ENCODE measurements at places on chromosomes 6 and 20.

DNA sequence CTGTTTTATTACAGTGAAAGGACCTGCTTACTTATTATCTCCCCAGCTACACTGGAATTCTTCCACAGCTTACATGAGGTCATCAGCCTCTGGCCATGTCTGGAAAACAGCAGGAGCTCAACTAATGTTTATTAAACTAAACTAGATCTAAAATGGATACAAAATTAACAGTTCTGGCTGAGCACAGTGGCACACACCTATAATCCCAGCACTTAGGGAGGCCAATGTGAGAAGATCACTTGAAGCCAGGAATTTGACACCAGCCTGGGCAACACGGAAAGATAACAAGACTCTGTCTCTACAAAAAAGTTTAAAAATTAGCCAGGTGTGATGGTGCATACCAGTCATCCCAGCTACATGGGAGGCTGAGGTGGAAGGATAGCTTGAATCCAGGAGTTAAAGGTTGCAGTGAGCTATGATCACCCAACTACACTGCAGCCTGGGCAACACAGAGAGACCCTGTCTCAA, 220.8 kb upstream of the MARCKS start:
- DNase-seq, result peak; percentile 53

DNA sequence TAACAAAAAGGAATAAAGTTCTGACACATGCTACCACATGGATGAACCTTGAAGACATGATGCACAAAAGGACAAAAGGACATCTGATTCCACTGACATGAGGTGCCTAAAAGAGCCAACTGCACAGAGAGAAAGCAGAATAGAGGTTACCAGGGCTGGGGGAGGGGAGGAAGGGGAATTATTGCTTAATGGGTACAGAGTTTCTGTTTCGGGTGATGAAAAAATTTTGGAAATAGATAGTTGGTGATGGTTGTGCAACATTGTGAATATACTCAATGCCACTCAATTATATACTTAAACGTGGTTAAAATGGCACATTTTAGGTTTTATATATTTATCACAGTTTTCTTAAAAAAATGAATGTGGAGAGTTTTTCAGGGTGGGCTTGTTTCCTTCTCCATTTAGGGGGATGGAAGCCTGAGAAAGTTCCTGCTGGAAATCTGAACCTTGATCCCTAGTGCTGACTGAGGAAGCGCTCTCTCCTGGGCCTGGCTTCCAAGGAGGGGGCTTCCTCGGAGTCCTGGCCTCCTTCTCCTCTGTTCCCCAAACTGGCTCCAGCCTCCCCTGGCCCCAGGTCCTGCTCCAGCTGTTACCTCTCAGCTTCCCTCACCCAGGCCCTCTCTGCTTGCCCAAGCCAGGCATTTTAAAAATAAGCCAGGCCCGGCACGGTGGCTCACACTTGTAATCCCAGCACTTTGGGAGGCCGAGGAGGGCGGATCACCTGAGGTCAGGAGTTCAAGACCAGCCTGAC, 79.2 kb downstream of the NOL4L start:
- DNase-seq, result no peak

GRCh38 chr6:36266913-36267644, 2.8 kb upstream of the PNPLA1 start:
- no peak for DNase-seq

DNA sequence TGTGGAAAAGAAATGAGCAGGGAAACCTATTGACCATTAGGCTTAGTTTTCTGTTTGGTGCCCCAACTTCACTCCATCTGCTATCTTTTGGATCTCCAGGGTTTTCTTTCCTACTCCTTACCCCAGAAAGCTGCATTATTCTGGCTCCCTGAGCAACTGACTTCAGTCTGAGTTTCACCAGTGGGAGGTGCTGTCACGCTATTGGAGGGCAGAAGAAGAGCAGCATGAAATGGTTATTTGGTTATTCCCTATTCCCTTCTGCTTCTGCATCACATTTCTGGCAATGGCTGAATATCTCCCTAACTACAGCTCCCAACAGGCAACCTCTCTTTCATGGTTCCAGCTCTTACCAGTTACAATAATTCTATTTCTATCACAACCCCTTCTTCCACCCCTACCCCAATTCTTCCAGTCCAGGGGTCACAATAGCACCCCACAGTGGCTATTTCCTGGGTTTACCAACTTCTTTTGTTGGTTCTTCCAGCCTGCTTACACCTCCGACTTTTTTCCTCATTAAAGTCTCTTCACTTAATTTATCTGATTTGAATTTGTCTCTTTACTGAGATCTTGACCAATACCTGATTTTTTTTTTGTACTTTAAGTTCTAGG, 311.5 kb downstream of the PLCB1 start:
- no peak for DNase-seq

DNA sequence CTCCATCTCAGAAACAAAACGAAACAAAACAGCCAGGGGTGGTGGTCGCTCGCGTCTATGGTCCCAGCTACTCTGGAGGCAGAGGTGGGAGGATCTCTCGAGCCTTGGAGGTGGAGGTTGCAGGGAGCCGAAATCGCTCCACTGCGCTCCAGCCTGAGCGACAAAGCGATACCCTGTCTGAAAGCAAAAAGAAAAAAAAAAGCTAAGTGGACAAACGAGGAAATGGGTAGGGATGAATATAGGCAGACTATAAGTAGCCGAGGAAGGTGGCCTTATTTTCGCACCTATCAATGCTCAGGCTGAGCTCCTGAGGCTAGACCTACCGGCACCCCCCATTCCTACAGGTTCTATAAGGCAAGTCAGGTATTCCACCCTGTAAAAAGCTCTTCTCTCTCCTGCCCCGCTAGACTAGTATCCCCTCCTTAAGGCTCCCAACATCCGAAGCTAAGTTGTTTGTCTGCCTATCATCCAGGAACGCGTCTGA, 650 bp upstream of the CASP8AP2 start:
- DNase-seq, result no peak

DNA sequence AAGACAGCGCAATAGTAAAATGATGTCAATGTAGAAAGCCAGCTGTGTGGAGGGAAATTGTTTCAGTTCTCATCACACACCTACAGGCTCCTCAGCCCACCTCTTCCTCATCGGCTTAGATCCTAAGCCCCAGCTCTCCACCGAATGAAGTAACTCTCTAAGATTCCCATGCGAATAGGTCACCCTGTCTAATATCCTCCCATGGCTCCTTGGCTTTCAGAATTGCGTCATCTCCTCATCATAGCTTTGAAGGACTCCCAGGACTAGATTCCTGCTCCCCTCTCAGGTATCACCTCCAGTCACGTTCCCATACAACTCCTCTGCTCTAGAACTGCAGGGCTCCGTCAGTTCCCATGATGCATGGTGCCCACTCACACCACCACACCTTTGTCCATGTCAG, 16.2 kb upstream of the SLC22A16 start:
- DNase-seq, result peak; percentile 58

DNA sequence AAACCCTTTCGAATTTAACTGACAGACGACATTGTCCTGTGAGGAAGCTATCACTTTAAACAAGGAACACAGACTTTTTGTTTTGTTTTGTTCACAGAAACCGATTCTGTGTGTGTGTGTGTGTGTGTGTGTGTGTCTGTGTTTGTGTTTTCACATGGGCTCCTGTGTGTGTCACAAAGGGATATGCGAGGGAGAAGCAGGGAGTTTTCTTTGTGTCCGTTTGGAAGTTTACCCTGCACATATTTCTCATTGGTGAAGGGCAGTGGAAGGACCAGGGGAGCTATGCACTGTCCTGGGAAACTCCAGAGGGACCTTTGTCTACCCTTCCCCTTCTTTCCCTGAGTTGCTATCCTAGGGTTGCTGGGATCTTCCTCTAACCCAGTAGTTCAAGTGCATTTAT, 17.7 kb downstream of the POM121L2 start:
- DNase-seq, result no peak

GRCh38 chr6:166910601-166911000, 45.7 kb downstream of the RNASET2 start:
- DNase-seq, result no peak

- DNase-seq, result no peak
Measured at GRCh38 chr6:168280899-168281245, 38.7 kb downstream of the DACT2 start.

DNA sequence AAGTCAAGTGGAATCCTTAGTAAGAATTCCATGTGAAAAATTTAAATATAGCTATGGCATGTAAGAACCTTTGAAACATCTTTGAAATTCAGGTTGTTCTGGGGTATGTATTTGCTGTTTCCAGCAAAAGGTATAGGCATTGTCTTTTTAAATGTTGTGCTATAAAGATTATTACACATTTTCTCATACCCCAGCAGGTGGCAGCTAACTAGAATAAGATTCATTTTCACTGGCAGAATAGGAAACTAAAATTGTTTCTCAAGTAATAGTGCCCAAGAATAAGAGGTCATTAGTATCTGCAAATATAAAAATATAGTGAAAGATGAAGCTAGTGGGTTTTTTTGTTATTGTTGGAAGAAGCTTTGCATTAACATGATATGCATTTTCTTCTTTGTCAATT, 1.8 kb downstream of the GRIK2 start:
- peak; percentile 11 for DNase-seq

- DNase-seq, result peak; percentile 23
Measured at GRCh38 chr6:23454080-23454976, 671.7 kb upstream of the NRSN1 start.

DNA sequence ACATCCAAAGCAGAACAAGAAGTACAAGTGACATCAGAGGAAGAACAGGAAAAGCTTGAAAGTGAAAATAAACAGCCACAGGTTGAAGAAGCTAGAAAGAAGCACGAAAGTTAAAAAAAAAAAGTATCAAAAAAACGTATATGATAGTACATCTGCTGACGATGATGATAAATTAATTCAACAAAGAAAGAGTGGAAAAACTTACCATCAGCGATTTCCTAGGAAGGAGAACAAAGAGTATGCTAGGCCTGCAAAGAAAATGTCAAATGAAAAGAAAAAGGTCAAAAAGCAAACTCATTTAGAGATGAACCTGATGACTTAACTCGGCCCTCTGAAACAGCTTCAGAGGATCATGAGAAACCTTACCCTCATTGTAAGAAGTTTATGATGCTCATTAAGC, 3.7 kb downstream of the SAYSD1 start:
- no peak for DNase-seq

- DNase-seq, result no peak
Measured at GRCh38 chr6:144064402-144065212, 30.8 kb downstream of the SF3B5 start.

- no peak for DNase-seq
Measured at GRCh38 chr6:13711324-13711732, 307 bp downstream of the RANBP9 start.

- DNase-seq, result no peak
Measured at GRCh38 chr6:119346936-119347335, 2.6 kb downstream of the MAN1A1 start.

- DNase-seq, result peak; percentile 81
Measured at GRCh38 chr6:133017581-133017980, 203.2 kb downstream of the RPS12 start.

DNA sequence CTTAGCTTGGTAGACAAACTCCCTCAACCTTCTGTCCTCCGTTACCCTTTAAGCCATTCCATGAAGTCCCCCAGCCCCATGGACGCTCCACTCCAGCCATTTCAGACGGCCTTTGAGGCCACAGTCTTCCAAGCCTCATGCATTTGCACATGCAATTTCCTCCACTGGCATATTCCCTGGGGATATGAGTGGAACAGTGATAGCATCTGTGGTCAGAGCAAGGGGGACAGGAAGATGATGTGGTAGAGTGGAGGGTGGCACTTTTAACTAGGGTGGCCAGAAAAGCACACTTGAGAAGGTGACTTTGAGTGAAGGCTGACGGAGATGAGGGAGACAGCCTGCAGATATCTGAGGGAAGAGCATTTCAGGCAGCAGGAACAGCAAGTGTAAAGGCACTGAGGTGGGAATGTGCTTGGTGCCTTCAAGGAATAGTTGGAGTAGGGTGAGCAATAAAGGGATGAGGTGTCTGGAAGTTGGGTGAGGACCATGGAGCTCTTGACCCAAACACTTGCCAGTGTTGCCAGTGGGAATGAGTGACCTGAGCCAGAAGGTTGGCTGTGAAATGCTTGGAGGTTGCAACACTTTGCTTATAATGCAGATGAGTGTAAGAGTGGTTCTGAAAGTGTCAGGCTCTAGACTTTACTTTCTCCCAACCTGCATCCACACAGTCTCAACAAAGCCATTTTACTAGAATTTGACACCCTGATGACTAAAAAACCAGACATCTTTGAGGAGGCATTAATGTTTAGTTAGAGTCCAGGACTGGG, 275.6 kb upstream of the SUPT3H start:
- DNase-seq, result no peak

- DNase-seq, result peak; percentile 16
Measured at GRCh38 chr6:4533576-4533975, 242.6 kb upstream of the CDYL start.

GRCh38 chr6:16059496-16059895, 69.4 kb upstream of the MYLIP start:
- DNase-seq, result no peak

DNA sequence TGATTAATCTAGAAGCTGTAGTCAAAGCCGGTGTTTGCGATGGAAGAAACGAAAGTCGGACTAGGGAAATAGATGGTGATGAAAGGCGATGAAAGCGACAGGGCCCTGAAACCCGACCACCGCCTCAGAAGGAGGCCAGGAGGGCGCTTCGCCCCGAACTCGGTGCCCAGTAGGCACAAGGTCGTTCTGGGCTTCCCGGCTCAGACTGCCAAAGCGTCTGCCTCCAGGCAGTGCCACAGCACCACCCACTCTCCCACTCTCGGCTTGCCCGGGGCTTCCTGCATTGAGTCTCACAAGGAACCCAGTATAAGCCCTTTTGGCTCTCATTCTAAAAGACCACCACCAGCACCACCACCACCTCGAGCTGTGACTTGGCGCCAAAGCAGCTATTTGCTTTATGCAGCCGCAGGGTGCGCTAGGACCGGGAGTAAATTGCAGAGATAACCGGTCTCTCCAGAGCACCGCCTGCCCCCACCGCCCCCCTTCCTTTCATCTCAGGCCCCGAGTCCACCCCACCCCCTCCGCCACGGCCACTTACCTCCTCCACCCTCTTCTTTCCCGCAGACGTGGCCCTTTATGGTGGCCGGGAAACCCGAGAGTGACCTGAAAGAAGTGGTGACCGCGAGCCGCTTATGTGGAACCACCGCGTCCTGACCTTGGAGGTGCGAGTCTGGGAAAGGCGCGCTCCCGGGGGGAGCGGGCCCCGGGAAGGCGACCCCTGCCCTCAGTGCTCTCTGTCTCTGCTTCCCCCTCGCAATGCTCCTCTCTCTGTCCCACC, 2.4 kb downstream of the TCF21 start:
- DNase-seq, result no peak
